ENCODE measurements at places on chromosomes 1 and 21.

- DNase-seq: no peak
Measured at GRCh38 chr1:179586107-179586823, 5.4 kb upstream of the TDRD5 start.

DNA sequence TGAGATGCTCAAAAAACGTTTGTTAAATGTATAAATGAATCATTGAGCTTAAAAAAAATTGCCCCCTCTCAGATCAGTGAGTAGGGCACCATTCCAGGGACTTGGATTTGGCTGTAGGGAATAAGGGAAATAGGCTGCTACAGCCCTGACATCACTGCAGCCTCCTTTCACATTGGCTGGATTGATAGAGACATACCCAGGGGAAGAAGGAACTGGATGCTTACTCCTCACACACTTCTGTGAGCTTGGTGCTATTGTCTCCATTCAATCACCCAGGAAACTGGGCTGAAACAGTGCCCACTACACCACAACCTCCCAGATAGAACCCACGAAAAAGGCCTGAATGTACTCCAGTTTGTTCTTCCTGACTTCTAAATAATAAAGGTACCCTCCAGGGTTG, 87.2 kb downstream of the TGFBR3 start:
- no peak for DNase-seq

DNA sequence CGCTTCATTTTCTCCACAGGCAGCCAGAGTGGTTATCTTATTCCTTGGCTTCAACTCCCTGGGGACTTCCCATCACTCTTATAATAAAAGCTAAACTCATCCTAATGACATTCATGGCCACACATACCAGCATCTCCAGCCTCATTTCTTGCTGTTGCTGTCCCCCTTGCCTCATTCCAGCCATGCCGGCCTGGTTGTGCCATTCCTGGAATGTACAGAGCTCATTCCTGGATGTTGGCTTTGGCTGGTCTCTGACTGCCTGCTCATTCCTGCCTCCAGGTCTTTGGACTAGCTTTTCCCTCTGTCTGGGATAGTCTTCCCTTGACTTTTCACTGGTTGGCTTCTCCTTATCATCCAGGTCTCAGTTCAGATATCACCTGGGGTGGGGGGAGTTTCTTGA, 2.4 kb upstream of the PEF1 start:
- no peak for DNase-seq

DNA sequence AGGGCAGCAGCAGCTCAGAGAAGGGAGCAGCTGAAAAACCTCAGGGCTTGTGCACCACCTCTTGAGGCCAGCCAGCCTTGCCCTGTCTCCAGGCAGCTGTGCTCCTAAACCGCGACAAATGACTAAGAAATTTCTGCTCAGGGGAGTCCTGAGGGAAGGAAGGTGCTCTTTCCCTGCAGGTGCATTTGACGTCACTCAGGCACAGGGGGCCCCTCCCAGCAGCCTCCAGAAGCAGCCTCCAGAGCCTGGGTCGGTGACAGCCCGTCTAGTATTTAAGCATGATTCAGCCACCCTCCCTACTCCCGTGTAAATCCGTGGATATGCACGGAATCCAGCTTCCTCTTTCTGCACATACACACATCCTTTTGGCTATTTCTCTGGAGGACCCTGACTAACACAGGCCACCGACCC, 560.5 kb downstream of the KIF26B start:
- DNase-seq: no peak

DNA sequence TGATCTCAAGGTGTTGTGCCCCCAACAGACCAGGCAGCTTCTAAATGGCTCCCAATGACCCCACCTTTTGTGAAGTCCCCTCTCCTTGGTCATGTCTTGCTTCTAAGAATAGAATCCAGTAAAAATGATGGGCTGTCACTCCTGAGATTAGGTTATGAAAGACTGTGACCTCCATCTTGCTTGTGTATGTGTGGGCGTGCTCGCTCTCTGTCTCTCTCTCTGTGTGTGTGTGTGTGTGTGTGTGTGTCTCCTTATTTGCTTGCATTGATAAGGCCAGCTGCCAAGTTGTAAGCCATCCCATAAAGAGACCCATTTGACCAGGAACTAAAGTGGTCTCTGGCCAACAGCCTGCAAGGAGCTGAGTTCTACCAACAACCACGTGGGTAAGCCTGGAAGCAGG, 22.9 kb upstream of the TMEM51 start:
- no peak for DNase-seq

DNA sequence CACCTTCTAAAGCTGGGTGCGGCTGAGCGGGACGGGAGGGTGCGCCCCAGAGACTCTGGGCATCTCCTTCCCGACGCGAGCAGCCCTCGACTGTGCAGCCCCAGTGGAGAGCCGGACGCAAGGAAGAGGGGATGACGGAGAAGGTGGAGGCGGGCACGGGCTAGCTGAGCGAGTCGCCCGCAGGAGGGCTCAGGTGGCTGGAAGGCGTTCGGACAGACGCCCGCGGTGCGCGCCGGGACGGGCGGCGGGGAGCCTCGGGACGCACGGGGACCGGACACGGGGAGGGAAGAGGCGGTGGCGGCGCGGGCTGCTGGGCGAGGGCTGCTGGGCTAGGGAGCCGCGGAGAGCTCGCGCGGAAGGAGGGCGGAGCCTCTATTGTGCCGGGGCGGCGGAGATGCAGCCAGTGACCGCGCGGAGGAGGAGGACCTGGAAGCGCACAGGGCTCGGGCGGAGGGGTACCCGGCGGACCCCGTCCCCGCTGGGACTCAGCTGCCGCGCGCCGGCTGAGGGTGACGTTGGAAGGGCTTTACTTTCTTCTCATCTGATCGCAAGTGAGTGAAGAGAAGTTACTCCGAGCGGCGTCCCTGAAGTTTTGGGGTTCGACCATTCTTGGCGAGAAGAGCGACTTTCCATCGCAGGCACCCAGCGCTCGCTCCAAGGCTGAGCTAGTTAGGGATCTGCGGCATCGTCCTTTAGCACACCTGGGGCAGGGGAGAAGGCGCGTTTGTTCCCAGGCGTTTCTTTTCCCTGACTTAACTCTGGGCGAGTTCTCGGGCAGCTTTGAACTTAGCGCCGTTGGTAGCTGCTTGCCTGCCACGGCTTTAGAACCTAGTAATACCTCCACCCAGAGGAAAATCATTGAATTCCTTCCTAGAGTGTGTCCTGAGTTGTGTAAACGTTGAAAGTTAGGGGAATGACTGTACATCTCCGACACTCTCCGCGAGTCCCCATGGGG, at the start of gene OLFML2B:
Gene OLFML2B, minus strand, starts transcription at position 323 of the 955 bp plus-strand sequence. CDS start 439 bp downstream, outside the sequence.
- peak; percentile 21 for DNase-seq

DNA sequence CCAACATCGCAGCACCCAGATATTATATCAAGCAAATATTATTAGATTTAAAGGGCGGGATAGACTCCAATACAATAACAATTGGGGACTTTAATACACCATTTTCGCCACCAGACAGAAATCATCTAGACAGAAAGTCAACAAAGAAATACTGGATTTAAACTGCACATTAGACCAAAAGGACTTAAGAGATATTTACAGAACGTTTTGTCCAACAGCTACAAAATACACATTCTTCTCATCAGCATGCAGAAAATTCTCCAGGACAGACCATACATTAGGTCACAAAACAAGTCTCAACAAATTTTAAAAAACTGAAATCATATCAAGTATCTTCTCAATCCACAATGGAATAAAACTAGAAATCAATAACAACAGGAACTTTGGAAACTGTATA, 121.2 kb downstream of the ACBD6 start:
- no peak for DNase-seq

DNA sequence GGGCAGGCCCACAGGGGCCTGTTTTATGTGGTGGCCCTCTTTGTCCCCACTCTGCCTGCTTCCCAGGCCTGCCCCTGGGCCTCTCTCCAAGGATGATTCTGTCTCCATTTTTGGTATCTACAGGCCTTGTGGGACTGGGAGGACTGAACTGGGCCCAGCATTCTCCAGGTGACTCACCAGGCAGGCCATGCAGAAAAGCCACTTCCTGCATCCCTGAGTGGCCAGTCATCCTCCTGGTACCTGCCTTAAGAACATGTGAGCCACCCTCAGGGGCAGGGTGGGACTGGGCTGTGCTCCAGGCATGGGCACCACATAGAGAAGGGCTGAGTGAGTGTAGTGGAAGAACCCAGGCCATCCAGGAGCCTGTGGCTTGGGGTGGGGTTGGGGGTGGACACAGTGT, 20.0 kb upstream of the BCAR3 start:
- no peak for DNase-seq

GRCh38 chr1:187725216-187725615, 896.5 kb downstream of the PLA2G4A start:
- DNase-seq: no peak

- no peak for DNase-seq
Measured at GRCh38 chr1:43034195-43034658, 75.6 kb upstream of the SLC2A1 start.

DNA sequence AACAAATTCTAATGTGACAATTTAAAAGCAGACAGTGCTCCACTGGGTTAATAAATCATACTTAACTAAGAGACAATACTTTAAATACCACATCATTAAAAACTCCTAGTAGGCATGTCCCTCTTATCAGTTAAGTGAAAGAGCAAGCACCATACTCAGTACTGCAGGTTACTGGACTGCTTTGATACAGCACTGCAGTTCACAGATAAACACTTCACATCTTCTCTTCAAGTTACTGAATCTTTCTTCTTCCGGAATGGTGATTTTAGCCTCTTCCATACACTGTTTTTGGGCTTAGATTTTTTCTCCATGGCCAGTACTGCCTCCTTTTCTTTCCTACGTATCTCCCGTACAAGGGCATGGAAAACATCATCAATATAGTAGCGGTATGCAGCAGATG, 11.0 kb downstream of the RIT1 start:
- DNase-seq: no peak

GRCh38 chr1:165686121-165686970, 12.0 kb downstream of the ALDH9A1 start:
- no peak for DNase-seq

DNA sequence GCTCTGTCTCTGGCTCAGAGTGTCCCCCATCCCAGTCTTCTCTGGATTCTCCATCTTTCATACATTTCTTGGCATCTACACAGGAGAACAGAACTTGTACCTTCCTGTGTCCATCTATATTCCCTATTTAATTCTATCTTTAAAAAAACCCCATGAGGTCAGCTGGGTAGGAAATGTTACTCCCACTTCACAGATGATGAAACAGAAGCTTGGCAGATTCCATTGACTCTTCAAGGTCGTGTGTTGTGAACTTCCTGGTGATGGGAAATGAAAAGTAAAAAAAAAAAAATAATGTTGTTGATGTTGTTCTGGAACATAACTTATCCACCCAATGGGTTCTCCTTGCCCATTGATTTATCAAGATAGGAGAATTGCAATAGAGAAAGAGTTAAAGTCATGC, 8.9 kb downstream of the CHI3L2 start:
- no peak for DNase-seq

- DNase-seq: no peak
Measured at GRCh38 chr1:94039514-94039870, 81.5 kb downstream of the ABCA4 start.

DNA sequence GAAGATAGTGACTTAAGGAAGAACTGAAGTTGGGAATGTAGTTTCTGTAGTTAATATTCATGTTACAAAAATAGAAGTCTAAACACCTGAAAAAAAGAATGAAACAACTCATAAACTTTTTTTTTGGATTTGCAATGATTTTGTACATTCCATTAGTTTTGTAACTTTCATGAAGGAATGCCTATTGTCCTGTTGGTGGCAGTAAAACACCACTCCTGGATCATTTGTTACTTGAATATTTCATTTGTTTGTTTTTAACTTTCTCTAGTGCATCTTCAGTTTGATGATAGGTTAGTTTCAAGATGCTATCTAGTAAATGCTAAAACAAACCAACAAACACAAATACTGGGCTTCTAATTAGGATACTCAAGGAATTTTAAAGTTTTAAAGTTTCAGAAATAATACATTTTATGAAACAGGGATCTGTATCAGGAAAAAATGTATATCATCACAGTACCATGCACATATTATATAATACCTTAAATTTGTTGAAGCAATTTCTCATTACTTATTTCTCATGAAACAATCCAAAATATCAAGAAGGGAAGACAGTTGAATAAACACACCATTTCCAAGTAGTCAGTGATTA, 229.7 kb upstream of the CACYBP start:
- DNase-seq: no peak

- DNase-seq: no peak
Measured at GRCh38 chr1:39335216-39335615, 130.7 kb downstream of the MACF1 start.
